Stimulated activated CD4-positive, alpha-beta T cell treated with anti-CD3 and anti-CD28 coated beads, Interleukin-2, amount 100 ng/mL, for 4 hours (primary cell): ENCODE measurements at places on chromosomes 1 and 21.
A peak's percentile ranks its signal among the peaks of the same experiment; 100 is the strongest.

GRCh38 chr1:231806623-231807495 is 180.3 kb downstream of the DISC1 start:
- no peak for DNase-seq

- no peak for DNase-seq
These were observed 13.9 kb downstream of the ASH1L start for GRCh38 chr1:155548706-155549105.

DNA sequence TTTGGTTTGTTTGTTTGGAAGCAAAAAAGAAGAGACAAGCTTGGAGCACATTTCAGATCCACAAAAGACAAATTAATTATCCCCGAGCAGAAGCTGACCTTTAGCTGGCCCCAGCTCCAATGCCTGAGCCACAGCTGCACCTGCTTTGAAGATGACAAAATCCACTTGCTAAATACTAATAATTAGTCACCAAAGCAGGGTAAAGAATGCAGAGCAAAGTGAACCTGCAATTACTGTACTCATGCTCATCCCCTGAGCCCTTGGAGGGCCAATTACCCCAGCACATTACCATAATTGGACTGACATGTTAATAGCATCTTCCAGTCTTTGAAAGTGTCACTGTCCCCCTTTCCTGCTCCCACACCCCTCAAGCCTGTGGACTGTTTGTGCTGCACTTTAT is 38.2 kb upstream of the KCND3 start:
- DNase-seq: no peak

GRCh38 chr1:209150114-209150513 is 433.4 kb upstream of the CAMK1G start:
- no peak for DNase-seq

GRCh38 chr1:56404561-56405030 is 174.8 kb downstream of the PLPP3 start:
- DNase-seq: no peak

- DNase-seq: no peak
These were observed 3.1 kb upstream of the PRKCZ start for GRCh38 chr1:2046953-2047748.

GRCh38 chr1:207824691-207825408 is 73.0 kb downstream of the CD46 start:
- no peak for DNase-seq

GRCh38 chr1:30048905-30049304 is 674.5 kb downstream of the MATN1 start:
- no peak for DNase-seq

- no peak for DNase-seq
These were observed 143.3 kb downstream of the PLXNA2 start for GRCh38 chr1:208100906-208101305.

DNA sequence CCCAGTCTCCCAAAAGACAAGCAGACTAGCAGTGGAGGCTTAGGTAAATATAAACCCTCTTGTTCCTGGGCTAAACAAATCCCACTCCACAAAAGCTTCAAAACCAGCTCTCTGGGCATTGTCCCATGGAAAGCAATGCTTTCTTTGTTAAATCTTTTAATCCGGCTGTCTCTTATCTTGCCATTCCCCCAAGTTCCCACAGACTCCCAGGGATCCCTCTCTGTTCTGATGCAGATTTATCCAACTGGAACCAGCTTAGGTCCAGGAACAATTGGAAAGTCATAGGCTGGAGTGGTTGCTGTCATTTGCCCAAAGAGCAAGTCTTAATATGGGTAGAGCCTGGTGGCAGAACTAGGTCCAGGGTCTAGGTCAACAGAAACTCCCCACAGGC is 110.1 kb upstream of the ATP1A1 start:
- no peak for DNase-seq

DNA sequence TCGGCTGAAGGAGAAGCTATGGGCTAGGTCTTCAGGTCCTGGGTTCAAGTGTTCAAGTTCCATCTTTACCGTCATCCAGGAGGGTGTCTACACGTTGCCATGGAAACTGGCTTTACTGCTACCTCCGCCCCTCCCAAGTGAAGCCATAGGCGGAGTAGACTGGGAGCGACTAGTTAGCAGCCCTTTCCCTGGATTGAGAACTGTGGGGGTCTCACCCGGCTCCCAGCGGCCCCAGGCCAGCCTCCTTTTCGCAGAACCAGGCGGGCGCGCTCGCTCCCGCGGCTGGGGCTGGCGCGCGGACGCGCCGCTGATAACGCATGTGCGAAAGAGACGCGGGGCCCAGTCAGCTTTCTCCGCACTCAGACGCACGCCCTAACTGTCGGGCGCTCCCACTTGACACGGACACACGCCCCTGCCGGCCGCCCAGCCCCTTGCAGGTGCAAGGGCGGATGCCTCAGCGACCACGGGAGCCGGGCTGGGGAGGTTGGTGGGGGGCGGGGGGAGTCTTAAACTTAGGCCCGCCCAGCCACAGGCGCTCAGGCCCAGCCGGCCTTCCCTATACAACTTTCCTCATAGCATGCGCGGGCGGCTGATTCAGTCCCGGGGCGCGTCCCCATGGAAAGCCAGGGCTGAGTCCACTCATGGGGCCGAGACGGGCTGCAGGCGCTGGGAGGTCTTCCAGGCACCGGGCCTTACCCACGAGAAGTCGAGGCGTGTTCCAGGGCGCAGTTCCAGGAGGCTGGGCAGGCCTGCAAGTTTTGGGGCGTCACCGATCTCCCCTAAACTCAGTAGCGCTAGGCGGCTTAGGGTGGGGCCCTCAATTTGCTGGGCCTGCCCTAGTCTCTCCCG is 7.4 kb downstream of the EFNA4 start:
- DNase-seq: peak; percentile 52

DNA sequence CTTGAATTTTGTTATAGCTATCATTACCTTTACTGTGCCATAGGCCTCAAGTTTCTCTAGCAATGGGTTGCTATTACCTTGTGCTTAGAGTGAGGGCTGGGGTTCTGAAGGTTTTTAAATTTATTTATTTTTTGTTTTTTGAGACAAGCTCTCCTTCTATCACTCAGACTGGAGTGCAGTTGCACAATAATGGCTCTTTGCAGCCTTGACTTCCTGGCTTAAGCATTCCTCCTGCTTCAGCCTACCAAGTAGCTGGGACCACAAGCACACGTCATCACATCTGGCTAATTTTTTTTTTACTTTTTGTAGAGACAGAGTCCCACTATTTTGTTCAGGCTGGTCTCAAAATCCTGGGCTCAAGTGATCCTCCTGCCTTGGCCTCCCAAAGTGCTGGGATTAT is 41.5 kb downstream of the SNX27 start:
- DNase-seq: no peak

- peak; percentile 35 for DNase-seq
These were observed 2.7 kb downstream of the IL10RB start for GRCh38 chr21:33268737-33269441.

DNA sequence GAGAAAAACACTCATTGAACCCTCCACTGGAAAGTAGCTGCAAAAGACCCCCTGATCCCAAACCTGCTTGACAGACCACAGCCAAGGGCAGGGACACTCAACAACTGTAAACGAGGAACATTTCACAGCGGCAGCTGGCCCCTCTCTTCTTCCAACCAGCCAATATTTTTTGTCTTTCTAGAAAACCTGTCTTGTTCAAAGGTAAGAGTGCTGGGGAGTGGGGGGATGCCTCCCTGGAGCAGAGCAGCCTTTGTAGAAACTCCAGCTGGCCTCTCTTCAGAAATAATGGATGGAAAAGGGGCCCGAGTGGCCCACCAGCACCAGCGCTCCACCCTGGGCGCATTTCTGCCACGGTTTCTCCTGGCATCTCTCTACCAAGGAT is 384.0 kb downstream of the RRAGC start:
- DNase-seq: no peak

DNA sequence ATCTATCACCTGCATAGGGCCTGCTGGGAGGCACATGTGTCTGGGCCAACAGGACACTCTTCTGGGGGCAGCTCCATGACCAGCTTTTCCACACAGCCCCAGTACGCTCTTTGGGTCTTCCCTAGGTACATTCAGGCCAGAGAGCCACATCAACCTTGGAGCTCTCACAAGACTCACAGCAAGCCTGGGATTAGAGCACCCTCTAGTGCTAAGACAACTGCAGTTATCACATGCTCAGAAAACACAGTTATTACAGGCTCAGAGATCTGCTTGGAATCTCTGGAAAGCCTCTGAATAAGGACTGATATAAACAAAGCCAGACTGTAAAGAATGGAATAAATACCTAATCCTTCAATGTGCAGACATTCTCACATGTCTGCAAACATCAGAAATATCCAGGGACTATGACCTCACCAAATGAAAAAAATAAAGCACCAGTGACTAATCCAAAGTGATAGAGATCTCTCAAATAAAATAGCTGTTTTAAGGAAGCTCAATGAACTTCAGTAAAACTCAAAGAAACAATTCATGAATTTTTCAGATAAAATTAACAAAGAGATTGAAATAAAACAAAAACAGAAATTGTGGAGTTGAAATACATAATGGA is 563.9 kb upstream of the NR5A2 start:
- DNase-seq: no peak

DNA sequence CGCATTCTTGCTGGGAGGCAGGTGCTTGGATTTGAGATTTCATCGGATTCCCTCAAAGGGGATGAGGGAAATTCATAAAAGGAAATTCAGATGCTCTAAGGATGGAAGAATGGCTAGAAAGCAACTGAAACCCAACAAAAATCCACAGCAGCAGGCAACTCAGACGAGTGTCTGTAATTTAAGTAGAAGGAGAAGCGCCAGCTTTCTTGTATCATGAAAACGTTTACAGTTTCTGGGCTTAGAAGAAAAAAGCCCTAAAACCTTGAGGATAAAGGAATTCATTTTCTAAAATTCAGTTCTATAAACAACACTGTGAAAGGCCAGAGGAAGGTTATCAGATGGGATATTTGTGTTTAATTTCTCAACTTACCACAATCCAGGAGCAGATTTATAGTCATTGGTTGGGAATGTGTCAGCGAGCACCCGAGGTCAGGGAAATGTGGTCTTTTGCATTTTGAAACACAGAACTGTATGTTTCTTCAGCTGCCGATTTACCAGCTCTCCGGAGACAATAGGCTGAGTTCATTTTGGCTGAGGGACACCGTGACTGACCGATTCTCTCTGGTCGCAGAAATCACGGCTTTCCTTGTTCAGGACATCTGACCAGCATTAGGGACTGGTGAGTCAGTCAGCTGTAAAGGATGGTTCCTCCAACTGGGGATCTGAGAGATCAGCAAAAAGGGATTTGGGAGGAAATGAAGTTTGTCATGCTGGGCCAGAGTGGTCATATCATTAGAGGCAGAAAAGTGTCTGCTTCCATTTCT is 111.6 kb upstream of the ERRFI1 start:
- no peak for DNase-seq

GRCh38 chr21:36306872-36307534 is 13.0 kb upstream of the MORC3 start:
- no peak for DNase-seq

DNA sequence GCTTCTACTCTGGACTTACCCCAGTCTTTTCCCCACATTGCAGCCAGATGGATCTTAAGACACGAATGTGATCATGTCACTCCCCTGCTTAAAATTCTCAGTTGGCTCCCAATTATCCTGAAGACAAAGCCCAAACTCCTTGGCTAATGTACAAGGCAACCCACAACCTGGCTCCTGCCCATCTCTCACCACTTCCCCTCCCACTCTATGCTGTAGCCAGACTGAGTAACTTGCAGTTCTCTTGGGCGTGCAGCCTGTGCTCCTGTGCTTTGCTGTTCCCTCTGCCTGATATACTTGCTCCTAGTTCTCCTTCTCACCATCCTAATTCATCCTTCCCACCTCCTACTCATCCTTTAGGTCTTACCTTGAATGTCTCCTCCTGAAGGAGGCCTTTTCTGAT is 56.2 kb downstream of the LGR6 start:
- no peak for DNase-seq
